ENCODE measurements at places on chromosomes 2 and 18.

DNA sequence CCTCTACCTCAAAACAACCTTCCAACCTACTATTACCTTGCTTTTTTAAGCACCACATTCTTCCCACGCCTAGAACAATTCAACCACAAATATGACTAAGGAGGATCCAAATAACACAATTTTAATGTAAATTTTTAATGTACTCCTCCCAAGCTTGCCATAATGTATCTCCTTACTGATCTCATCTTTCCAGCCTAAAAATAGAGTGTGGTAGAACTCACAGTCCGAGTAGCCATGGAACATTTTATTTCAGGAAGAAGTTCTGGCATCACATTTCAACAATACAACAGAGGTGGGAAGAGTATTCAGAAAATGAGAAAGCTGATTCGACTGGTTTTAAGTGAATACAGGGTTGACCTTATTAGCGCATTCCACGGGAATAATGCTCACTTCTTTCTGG, 15.4 kb downstream of the FEZ2 start:
- no peak for DNase-seq

DNA sequence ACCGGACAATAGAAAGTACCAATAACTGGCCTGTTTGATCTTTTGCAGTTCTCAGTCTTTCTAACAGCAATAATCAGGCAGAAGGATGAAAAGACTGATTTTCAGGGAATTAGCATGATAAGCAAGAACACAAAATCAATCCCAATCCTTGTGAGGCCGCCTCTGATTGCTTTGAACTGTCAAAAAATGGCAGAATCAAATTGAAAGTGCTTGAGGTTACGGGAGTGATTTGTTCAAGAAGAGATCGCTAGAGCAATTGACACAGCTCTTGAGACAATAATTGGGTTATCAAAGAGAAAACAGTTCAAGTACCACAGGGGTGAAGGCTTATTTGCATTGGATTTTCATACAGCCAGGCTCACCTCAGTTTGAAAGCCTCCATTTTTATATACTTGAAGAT, 663.4 kb downstream of the ARHGAP15 start:
- no peak for DNase-seq

- DNase-seq: no peak
These were observed 63.0 kb upstream of the CPO start for GRCh38 chr2:206876216-206876860.

DNA sequence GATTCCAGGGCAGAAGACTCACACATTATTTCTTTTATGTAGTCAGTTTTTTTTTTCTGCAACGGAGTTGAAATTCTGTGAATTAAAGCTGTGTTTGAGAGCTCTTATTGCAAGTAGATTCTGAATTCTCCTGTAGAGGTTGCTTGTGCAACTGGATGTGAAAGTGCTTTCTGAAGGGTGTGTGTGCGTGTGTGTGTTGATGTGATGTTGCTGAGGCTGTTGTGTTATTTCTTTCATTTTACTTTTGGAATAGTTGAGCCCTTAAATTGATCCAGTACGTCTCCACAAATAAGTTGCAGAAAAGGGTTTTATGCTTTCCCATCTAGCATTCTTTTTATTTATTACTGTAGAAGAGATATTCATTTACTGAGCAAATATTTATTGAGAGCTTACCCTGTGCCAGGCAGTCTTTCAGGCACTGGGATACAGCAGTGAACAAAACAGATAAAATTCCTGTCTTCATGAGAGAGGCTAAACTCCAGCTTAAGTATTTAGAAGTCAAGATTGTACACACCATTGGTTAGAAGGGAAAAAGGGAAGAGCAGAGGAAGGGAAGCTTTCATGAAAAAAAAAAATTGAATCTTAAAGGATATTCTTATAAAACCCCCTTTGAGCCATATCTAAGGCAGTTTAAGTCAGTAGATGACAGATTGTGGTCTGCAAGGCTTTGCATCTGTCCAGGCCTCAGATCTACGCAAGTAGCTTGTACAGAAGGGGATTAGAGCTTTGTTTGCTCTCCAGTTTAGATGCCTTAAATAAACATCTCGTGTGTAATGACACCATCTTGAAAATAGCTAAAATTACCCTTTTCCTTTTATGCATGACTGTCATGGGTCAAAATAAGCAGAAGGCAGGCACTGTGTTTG, 58.2 kb downstream of the MYO1B start:
- DNase-seq: no peak

- DNase-seq: peak; percentile 88
These were observed 145.6 kb downstream of the TGIF1 start for GRCh38 chr18:3595369-3596273.
